ENCODE measurements at places on chromosomes 2 and 18.
A peak's percentile ranks its signal among the peaks of the same experiment; 100 is the strongest.

- DNase-seq = no peak
Observed at GRCh38 chr18:12113999-12114646, 20.5 kb downstream of the ANKRD62 start.

DNA sequence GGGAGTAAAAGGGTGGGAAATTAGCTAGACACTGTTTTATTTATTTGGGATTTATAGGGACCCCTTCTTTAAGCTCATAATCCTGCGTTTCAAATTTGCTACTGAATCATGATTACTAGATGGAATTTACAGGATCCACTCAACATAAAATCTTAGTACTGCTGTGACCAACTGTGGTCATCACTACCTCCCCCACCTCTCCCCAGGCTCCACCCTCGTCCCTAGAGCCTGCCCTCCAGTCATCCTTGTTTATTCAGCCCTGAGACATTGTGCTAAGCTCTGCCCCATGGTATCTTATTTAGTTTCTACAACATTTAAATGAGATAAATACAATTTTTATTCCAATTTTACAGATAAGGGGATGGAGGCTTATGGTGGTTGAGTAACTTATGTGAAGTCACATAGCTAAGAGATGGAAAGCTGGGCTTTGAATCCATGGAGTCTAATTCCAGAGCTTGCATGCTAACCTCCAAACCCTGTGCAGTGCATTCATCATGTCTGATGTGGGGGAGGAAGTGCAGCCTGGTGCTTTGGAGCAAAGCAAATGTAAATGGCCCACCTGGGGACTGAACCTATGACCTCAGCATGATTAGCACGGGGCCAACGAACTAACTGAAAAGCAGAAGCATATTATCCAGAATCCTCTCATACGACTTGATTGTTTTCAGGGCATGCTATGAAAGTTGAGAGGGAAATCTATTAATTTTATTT is 502.4 kb downstream of the TMEM182 start:
- no peak for DNase-seq

DNA sequence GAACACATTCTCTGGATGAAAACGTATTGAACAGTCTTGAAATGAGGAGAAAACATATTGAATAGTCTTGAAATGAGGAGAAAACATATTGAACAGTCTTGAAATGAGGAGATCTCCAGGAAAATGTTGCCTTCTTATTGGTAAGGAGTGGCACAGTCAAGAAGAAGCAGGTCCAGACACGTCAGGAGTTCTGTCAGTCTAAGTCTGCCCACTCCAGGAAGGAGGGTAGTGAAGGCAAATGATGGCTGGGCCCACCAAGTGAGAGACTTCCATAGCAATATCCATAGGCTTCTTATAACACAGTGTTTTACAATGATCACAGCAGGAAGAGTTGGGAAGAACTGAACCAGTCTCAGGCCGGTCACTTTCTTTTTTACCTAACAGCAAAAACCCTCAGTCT is 316.2 kb downstream of the ETAA1 start:
- DNase-seq = no peak

GRCh38 chr2:113799375-113799774 is 42.9 kb upstream of the SLC35F5 start:
- peak; percentile 37 for DNase-seq

GRCh38 chr2:158482594-158482993 is 25.8 kb downstream of the PKP4 start:
- no peak for DNase-seq

- DNase-seq = no peak
Observed at GRCh38 chr2:105384861-105385260, 14.0 kb downstream of the FHL2 start.

DNA sequence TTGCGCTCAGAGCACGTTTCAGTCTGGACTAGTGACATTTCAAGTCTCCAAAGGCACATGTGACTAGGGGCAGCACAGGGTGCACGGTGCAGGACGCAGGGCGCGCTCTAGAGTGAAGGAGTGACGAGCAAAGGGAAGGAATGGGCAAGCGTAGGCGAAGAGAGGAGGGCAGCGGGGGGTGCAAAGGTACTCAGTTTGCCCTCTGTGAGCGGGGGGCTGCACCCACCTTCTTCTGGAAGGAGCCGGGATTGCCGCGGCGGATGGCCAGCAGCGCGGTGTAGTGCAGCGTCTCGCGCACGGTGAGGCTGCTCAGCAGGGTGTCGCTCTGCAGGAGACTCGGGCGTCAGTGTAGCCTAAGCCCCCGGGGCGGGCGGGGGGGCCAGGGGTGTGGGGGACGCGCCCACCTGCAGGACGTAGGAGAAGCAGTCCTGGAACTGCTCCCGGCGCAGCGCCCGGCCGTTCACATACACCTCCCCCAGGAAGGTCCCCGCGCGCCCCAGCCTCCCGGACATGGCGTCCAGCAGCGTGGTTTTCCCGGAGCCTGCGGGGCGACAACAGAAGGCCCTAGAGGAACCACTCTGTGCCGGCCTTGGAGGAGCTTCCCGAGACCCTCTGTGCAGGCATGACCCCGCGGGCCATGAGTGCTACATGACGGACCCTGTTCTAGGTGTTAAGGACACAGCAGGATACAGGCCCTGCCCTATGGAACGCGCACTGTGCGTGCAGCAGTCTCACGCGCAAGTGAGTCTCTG is 6.9 kb downstream of the ABCG5 start:
- DNase-seq = no peak

- DNase-seq = no peak
Observed at GRCh38 chr2:10847008-10847407, 34.4 kb upstream of the PDIA6 start.

GRCh38 chr2:127545189-127545588 is 9.7 kb downstream of the MYO7B start:
- no peak for DNase-seq

- DNase-seq = no peak
Observed at GRCh38 chr2:75428060-75428459, 132.7 kb downstream of the EVA1A start.
